ENCODE measurements at places on chromosomes 5 and 9.
A peak's percentile ranks its signal among the peaks of the same experiment; 100 is the strongest.

GRCh38 chr5:180873615-180874520, 12.8 kb upstream of the ZFP62 start:
- peak; percentile 72 for DNase-seq

- DNase-seq = no peak
Observed at GRCh38 chr5:172586125-172587060, 54.7 kb upstream of the NEURL1B start.

DNA sequence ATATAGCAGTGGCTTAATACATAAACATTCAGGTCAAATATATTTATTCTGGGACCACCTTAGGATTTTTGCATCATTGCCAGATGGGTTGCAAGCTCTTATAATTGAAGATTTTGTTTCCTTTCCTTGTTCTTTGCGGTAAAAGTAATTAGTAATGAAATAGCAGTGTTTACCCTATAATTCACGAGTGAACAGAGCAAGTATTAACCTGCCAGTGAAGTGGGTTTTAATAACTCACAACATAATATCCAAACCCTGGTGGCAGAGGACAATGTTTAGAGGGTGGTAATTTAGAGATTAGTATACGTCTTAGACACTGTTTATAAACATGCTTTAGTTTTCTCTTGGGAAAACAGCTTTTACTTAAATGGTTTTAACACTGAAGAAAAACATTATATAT, 11.8 kb downstream of the ARL14EPL start:
- DNase-seq = no peak

- DNase-seq = no peak
Observed at GRCh38 chr5:87300176-87300575, 32.5 kb downstream of the RASA1 start.

DNA sequence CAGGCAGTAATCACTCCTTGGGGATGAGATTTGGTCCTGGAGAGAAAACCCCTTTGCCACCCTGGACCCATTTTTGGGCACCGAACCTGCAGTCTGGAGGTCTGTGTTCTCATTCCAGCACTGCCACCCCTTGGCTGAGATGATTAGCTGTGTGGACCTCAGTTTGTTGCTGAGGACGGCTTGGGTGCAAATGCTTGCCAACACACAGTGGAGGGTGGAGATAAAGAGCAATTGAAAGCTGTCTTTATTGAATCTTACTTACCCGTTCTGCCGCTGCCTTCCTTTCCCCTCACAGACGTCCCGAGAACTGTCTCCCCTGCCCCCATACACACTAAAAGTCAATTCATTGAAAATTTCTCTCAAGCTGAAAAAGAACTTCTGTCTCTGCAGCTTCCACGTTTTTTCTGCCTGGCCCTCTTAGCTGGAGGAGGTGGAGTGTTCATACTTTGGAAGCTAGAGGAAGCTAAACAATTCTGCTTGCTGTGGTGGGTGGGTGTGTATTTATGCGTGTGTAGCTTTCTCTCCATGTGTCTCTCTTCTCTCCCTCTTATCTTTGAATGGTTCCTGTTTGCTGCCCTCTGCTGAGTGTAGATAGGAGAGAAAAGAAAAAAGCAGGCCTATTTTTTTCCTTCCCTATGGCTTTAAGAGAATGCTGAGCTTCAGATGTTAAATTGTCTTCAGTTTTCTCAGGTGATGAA, 6.6 kb downstream of the GALNT10 start:
- no peak for DNase-seq

DNA sequence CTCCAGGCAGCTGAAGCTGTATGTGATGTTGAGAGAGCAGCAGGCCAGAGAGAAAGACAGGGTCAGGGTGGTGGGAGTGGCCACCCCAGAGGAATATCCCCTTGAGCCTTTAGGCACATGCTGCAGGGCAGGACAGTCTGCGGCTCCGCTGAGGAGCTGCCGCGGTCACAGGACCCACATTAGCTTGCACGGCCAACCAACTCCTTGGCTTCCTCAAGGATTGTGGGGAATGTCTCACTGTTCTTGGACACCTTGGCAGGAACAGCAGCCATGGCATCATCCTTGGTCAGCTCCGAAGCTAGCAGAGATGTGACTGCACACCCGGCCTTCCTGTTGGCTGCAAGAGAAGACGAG, 27.8 kb downstream of the PCDHGC5 start:
- no peak for DNase-seq

DNA sequence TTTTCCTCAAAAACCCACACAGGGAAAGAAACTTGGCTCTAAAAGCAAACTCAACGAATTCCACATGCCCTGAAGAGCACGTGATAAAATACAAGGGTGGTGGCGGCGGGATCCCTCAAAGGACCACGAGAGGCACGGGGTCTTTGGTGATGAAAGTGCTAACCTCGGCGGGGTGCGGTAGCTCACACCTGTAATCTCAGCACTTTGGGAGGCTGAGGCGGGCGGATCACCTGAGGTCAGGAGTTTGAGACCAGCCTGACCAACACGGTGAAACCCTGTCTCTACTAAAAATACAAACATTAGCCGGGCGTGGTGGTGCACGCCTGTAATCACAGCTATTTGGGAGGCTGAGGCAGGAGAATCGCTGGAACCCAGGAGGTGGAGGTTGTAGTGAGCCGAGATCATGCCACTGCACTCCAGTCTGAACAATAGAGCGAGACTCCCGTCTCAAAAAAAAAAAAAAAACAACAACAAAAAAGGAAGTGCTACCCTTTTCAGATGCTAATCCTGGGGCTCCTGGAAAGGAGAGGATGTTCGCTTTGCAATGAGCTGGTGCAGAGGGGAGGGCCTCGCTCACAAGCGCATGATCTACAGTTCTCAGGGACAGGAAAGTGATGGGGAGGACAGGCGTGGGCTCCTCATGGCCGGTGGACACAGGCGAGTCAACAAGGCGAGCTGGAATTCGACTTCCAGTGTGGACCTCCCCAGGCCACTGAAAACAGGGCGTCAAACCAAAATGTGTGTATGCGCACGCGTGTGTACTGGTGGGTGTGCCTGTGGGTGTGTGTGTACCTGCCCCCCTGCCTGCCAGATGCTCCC, 54.1 kb downstream of the USP20 start:
- peak; percentile 15 for DNase-seq

DNA sequence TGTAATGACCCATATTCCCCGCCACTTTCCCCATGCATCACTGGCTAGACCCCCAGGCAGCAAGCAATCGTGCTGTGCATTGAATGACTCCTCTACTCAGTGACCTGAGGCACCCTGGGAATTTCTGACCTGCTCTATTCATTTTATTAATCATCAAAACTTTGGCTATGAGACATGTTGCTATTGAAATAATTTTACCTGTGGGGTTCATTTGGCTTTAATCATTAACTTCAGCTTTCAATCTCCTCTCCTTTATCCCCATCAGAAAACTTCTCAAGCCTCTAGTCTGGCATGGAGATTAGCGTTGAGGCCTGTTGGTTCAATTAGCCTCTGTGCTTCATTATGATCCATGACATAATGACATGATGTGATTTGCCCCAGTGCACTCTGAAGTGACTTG, 429.0 kb downstream of the ZNF608 start:
- no peak for DNase-seq

GRCh38 chr9:106107716-106108115, 413.4 kb downstream of the TMEM38B start:
- no peak for DNase-seq

GRCh38 chr9:7489036-7489435, 310.5 kb downstream of the DMAC1 start:
- no peak for DNase-seq

DNA sequence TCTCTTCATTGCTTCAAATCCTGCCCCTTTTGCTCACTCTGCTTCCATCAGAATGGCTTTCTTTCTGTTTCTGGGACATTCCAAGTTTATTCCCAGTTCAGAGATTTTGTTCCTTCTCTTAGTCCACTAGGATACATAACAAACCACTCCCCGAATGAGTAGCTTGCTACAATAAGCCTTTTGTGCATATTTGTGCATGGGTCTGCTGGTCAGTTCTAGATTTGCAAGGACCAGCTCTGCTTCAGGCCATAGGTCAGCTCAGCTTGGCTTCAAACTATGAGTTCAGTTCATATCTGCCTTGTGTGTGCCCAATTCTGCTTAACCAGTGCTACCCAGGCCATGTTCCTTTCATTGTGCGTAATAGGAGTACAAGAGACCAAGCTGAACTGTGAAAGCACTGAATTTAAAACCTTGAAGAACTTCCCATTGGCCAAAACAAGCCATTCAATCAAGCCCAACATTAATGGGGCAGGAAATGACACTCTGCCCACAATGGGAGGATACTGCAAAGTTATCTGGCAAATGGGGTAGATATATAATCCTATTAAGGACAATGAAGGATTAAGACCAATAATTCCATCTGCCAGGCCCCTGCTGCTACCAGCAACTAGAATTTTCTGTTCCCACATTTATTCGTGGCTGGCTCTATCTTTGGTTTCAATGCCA, 328.8 kb downstream of the PRELID2 start:
- DNase-seq = no peak

Measured in inflammatory macrophage treated with lipopolysaccharide for 1 hour (primary cell).